ENCODE measurements at places on chromosomes 7 and 10. TPM values are rescaled to one million over a fixed set of nuclear protein-coding genes. Genes with fewer than 3 reads are reported as not detected.

The SUN3 gene
- not detected for total RNA-seq

The SPDYE1 gene
- total RNA-seq = not detected

The ZNF679 gene
- total RNA-seq = not detected

The ODAD2 gene
- 0.26 TPM for total RNA-seq

The CALD1 gene
- total RNA-seq = 684 TPM

The OR9A2 gene
- total RNA-seq = not detected

The NCF1 gene
- not detected for total RNA-seq

The GNAT3 gene
- total RNA-seq = not detected

The PILRA gene
- total RNA-seq = not detected

The CPA2 gene
- total RNA-seq = not detected

The VAX1 gene
- not detected for total RNA-seq

The TET1 gene
- total RNA-seq = 5.2 TPM

The MSMB gene
- total RNA-seq = not detected

The DPYSL4 gene
- total RNA-seq = 52.0 TPM

The IGF2BP3 gene
- 77.8 TPM for total RNA-seq

The HMX3 gene
- total RNA-seq = not detected

The PPP1R17 gene
- not detected for total RNA-seq

The ACBD7 gene
- 0.83 TPM for total RNA-seq

The HOXA7 gene
- 0.13 TPM for total RNA-seq

The MYPN gene
- 2.3 TPM for total RNA-seq

The LLCFC1 gene
- not detected for total RNA-seq

The AKR1C2 gene
- total RNA-seq = 14.9 TPM

The BEND7 gene
- total RNA-seq = 4.0 TPM

The RNF133 gene
- total RNA-seq = 0.46 TPM

The ABCB4 gene
- total RNA-seq = 0.99 TPM

The CCDC172 gene
- total RNA-seq = not detected

The GDF10 gene
- 5.5 TPM for total RNA-seq

The MRC1 gene
- total RNA-seq = under 0.01 TPM

The CADPS2 gene
- 18.3 TPM for total RNA-seq

The SUGCT gene
- total RNA-seq = 8.4 TPM

The ZMIZ2 gene
- 24.3 TPM for total RNA-seq

The CALML3 gene
- total RNA-seq = not detected

The GFRA1 gene
- 0.39 TPM for total RNA-seq
